Stimulated activated CD8-positive, alpha-beta memory T cell treated with anti-CD3 and anti-CD28 coated beads, Interleukin-15, amount 100 ng/mL, for 24 hours (primary cell): ENCODE measurements at places on chromosomes 3 and 15.

- no peak for DNase-seq
Measured at GRCh38 chr3:141493184-141493583, 6.4 kb downstream of the RASA2 start.

DNA sequence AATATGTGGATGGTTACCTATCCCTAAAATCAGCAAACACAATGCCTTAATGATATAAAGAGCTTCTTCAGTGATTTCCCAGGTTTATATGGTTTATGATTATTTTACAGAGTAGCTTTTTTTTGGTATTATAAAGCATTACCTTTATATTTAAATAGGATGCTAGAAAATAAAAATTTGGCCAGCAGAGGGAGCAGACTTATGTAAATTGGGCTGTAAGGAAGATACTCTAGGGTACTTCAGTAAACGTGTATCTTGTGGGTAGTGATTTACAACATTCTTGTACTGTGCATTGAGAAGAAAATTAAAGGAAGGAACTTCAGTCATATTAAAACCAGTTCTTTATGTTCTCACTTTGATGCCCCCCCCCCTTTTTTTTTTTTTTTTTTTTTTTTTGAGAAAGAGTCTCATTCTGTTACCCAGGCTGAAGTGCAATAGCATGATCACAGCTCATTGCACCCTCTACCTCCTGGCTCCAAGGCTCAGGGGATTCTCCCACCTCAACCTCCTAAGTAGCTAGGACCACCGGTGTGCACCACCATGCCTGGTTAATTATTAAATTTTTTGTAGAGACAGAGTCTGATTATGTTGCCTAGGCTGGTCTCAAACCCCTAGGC, 167.9 kb downstream of the BBX start:
- no peak for DNase-seq

DNA sequence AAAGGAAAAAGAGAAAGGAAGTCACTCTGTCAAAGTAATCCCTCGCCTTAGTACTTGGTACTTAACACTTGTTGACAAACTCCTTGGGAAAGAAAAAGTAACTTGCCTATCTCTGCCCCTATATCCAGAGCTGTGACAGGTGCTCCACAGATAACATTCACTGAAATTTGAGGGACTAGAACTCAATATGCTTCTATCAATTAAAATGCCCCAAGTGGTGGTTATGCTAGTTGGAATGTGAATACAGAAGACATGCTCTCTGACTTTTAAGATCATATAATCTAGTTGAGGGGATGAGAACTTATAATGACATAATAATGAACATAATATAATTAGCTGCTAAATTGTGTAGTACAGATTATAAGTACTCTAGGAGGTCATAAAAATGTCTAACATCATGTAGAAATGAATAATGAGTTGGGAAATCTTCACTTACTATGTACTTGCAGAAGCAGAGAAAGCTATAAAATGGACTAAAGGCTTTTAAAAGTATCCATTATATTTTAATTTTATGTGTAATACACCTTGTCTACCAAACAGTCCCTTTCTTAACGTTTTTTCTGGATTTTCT, 153.1 kb upstream of the CCDC54 start:
- DNase-seq: no peak

GRCh38 chr15:39837454-39837853, 54.8 kb upstream of the FSIP1 start:
- DNase-seq: no peak

DNA sequence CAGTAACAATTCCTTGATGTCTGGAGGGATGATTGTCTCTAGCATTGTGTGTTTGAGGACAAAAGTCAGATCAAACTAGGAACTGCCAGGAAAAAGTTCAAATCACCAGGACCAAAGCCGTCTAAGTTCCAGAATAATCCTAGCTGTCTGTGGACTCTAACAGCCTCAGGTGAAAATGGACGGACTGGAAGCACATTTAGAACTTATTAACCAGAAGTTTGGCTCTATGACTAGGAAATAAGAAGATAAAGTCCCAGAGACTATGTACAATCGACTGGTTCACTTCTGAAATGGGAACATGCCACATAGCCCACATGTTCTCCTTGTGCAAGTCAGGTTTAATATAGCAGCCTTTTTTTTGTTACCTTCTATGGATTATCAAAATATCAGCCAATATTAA, 50.6 kb upstream of the SGO1 start:
- DNase-seq: no peak
